ENCODE measurements at places on chromosomes 11 and 22.

GRCh38 chr11:11148104-11148509, 204.9 kb downstream of the CSNK2A3 start:
- no peak for DNase-seq

- no peak for DNase-seq
Observed at GRCh38 chr11:83691451-83691950, 405.3 kb upstream of the CCDC90B start.

DNA sequence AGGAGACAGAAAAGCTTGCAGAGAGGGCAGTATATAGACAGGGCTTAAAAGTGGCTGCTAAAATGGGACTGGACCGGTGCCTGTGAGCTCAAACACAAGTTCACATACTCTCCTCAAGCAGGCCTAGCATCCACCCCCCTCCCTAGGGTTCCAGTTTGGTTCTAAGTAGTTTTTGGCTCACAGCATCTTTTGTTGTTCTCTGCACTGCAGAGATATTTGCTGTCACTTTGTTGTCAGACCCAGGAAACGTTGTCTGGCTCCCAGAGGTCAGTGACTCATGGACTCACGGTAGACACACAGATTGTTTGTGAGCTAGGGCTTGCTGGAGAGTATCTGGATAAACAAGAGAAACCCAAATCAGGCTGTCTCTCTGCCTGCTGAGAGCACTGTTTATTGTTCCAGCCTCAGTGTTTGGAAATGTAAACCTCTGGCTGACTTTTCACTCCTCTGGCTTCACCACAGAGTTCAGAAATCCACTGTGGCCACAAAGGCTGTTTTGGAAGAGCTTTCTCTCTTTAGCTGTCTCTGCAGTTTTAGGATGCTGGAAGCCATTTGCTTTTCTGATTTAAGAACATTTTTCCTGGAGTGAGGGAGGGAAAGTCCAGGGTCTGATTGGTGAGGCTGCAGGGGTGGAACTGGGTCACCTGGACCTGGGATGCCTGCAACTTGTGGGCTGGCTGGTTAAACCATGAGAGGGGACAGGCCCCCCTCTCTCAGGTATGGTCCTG, 303.7 kb upstream of the PLET1 start:
- no peak for DNase-seq

DNA sequence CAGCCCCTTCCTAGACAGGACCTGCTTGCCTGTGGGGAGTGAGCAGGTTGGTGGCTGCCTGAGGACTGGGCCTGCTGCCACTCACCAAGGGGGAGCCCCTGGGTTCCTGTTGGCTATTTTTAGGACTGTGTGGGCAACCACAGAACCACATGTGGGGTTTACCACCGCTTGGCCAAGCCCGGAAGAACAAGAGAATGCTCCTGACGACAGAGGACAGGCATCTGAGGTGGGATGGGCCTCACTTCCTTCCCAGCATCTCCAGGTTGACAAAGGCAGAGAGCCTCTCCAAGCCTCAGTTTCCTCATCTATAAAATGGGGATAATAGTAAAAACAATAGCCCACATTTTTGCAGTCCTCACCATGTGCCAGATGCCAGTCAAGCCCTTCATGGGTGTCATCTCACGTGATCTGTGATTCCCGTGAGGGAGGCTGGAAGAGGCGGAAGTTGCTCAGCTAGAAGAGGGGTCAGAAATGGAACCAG, 43.6 kb downstream of the LRRC32 start:
- DNase-seq = no peak

DNA sequence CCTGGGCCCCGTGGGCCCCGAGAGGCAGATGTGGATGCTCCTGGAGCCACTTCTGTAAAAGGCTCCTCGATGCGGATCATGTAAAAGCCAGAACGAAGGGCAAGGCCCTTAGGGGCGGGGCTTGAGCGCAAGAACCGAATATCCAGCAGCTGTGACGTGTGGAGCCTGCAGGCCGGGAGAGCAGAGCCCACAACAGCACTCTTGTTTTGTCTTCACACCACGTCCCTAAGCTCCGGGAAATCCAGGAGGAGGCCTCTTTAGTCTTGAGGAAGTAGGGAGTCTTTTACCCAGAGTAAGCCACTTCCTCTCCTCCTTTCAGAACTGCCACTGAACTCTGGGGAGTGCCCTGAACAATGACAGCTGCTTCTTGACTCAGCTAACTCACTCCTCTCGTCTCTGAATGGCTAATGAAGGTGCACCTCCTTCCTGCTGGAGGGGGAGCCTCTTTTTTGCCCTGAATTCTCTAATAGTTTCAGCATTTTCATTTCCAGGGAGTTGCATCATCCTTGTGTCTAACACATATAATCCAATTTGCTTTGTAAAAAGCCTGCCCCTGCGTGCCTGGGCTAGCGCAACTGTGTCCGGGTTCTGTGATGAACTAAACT, 12.5 kb downstream of the L3MBTL2 start:
- no peak for DNase-seq

- no peak for DNase-seq
Observed at GRCh38 chr22:37287550-37287951, 5.2 kb downstream of the CYTH4 start.

GRCh38 chr11:11215058-11215815, 137.8 kb downstream of the CSNK2A3 start:
- DNase-seq = no peak

GRCh38 chr11:14366936-14367335, 8.0 kb upstream of the RRAS2 start:
- DNase-seq = no peak

DNA sequence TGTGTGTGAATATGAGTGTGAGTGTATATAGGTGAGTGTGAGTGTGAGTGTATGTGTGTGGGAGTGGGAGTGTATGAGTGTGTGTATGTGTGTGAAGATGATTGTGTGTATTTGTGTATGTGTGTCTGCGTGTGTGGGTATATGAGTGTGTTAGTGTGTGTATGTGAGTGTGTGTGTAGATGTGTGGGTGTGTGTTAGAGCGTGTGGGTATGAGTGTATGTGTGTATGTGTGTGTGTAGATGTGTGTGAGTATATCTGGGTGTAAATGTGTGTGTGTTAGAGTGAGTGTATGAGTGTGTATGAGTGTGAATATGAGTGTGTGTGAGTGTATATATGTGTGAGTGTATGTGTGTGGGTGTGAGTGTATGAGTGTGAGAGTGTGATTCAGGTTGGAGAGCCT, 11.1 kb upstream of the LRRC10B start:
- DNase-seq = no peak

DNA sequence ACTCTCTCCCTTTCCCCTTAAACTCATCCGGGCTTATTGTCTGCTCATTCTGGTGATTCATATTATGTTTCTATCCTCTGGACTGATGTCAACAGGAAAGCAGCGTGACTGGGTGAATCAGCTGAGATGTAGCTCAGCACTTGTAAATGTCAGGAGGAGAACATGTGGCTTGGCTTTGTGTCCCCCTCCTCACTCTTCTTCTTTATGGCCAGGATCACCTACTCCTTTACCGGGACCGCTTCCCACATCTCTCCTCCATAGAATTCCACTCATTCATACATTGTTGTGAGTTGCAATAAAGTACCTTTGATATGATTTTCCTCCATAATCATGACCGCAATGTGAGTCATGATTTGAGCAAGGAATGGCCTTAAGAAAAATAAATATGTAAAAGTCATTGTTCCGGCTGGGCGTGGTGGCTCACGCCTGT, 15.8 kb upstream of the SYN3 start:
- DNase-seq = no peak

DNA sequence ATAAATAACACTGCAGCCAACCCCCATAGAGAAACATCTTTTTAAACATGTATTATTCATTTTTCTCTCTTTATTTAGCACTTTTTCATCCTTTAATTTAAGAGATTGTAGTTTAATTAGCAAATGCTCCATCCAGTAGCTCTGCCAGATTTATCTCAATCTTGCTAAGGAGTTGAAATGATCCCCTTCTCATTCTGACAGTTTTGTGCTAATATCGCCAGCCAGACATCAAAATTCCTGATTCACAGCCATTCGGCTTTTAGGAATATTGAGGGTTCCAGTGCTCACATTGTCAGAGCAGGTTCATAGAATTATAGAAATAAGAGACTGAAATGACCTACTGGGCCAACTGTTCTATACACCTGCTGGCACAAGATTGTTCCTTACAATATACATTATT, 77.8 kb downstream of the CASP12 start:
- DNase-seq = no peak

DNA sequence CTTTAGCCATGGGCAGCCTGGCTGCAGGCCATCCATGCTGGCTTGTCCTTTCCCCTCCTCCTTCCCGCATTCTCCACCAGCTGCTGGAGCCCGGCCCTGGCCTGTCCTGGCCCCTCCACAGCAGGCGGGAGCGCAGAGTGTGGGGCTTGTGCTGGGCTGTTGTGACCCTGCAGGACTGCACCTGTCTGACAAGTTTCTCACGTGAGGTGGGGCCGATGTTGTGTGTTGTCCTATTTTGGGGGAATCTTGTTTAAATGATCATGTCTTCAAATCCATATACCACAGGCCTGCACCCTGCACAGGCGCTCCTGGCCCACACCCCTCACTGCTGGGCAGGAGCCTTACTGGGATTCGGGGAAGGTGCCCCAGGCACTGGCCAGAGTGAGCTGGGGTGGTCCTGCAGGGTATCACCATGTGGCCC, 30.4 kb downstream of the TBC1D22A start:
- no peak for DNase-seq

- DNase-seq = no peak
Observed at GRCh38 chr11:125350206-125351032, 145.6 kb downstream of the FEZ1 start.

GRCh38 chr11:45280449-45280848, 5.7 kb downstream of the SYT13 start:
- no peak for DNase-seq

DNA sequence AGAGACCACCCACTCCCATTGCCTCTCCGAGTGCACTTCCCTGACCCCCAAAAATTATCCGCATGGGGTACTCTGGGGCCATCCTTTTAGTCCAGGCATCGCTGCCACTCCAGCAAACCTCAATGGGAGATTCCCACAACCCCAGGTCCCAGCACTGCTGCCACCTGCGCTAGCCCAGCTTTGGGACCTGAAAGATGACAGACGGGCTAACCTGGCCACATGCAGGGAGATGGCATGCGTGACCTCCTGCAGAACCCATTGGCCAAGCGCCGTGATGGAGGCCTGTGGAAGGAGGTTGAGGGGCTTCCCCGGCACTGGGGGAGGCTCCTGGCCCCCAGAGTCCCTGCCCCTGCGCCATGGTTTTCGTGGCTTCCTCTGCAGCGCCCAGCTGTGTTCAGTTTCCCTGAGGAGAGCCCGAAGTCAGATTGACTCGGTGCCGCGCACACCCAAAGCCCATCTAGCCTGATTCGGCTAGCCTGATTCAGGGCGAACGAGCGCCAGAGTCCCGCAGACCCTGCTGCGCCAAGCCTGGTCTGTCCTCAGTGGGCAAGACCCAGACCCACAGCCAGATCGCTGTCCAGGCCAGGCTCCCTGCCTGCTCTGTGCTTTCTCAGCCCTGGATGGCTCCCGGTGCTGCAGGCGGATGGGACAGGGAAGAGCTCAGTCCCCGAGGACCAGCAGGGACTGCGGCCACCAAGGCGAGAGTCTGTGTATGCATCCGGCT, 751 bp upstream of the WNT7B start:
- DNase-seq = peak; percentile 53

GRCh38 chr11:14061721-14062120, 99.2 kb downstream of the SPON1 start:
- no peak for DNase-seq

DNA sequence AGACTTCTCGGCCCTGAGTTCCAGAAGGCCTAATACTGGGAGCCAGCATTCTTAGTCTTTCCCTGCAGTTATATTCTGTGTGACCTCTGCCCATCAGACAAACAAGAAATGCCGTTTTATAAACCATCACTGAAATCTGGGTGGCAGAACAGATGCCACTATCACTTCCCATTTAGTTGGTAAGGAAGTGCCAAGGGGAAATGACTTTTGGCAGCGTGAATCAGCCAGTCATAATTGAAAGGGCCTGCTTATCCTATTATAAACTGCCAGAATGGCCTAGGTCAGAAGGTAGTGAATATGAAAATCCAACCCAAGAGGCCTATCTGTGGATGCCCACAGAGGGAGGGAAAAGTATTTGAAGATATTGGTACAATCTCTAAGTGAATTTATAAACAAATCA, 646.8 kb upstream of the CCDC90B start:
- no peak for DNase-seq

GRCh38 chr22:24521791-24522245, 26.7 kb downstream of the UPB1 start:
- DNase-seq = peak; percentile 49

DNA sequence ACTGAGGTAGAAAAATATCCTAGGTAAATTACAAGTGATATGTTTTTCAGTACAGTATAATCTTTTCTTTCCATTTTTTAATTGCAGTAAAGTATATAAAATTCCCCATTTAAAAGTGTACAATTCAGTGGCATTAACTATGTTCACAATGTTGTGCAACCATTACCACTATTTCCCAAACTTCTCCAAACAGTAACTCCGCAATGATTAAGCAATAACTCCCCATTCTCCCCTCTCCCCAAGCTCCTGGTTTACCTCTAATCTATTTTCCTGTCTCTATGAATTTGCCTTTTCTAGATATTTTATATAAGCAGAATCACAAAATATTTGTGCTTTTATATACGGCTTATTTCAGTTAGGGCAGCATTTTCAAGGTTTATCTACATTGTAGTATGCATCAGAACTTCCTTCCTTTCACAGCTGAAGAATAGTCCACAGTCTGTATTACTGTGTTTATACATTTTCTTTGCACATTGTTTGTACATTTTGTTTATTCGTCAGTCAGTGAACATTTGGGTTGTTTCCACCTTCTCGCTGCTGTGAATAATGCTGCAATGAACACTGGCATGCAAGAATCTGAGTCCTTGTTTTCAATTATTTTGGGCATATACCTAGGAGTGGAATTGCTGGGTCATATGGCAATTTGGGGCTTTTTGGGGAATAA, 110.7 kb downstream of the RPL27A start:
- no peak for DNase-seq

Measured in retina (tissue), 1 donor.